ENCODE measurements at places on chromosomes 13 and 19.

GRCh38 chr19:35445826-35446593 lies 2.0 kb upstream of the FFAR2 start:
- no peak for DNase-seq

DNA sequence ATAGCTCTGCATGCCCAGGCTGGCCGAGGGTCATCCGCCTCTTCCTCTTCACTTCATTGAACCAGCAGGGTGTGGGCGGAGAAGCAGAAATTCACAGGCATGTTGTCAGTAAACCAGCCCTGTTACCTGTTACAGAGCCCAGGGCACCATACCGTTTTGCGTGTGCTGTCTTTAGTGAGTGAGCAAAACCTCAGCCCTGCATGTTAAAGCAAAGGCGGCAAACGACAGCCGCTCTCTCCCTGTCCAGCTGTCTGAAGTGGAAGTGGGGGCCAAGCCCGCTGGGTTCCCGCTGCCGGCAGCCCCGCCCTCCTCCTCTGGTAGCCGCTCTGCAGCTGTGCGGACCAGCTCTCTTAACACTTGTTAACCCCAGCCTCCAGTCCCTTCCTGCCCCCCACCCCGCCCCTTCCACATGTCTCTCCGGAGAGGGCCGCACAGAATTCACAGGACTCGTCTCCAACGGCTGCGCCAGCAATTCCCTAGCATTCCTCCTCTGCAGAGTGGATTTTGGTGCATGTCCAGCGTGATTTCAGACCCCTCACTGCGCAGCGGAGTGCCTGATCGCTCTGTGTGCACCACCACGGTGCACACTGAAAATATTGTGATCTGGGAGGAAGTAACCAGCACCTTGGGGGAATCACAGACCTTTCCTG lies 12.7 kb downstream of the KLHL26 start:
- DNase-seq, result no peak

- peak; percentile 4 for DNase-seq
Measured at GRCh38 chr13:113298043-113298945, 1.3 kb downstream of the LAMP1 start.

DNA sequence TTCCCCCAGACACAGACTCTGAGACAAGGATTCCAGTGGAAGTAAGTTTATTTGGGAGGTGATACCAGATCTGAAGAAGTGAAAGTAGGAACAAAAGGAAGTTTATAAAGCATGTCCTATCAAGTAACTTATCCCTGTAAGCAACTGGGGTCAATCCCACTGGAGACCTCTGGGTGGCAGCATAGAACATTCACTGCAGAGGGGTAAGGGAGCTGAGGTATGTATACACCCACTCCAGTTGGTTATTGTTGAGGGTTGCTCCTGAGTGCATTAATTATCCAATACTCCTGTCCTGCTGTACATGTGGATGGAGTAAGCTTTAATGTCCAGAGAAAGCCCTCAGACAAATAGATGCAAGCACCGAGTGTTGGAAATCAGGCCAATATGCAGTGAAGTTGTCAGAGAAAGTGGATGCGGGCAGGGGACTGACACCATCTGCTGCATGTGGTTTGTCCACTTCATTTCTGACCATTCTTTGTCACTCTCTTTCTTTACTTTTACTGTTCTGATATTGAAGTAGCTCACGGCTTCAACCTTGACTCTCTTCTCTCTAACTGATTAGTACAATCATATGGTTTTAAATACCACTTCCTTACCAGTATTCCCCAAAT lies 46.7 kb downstream of the NOTCH3 start:
- DNase-seq, result no peak

DNA sequence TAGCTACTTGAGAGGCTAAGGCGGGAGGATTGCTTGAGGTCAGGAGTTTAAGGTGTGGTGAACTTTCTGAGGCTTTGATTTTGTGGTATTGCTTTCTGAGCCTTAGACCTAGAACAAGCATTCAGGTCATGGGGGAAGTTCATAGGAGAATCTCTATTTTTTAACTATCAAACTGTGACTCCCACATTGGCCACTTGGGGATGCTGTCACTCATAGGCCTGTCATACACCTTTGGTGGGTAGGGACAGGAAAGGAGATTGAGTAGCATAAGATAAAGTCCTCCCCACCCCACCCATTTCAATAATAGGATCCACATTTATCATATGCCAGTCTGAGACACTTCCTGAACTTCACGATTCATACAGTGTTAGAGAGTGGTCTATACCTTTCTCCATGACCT lies 41.9 kb upstream of the PSG2 start:
- no peak for DNase-seq

GRCh38 chr13:91298060-91298459 lies 49.4 kb upstream of the MIR17HG start:
- DNase-seq, result no peak

DNA sequence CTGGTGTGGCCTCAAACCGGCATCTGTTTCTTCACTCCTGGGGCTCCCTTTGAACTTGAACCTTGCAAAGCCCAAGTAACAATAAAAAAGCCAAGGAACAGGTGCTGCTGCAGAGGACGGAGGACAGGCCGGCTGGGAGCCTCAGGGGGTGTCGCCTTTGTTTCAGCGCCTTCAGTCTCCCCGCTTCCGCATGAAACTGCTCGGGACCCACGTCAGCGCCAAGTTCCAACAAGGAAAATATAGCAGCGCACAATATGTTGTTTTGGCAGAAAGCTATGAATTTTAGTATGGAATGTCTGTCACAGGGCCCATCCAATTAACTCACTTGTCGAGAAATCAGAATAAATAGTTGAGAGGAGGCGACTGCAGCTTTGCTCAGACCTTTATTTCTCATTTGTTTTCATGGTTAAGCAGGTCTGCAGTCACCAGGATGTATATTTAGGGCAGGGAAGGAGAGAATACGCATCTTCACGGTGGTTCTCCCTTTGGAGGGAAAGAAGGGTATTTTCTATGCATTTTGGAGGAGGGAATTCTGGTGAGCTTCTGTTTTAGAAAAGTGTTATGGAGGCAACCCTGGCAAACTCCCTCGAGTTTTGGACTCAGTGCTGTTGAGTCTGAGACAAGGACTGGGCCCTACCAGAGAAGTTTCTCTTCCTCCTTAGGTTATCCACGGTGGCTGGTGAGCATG lies 34.3 kb upstream of the MEDAG start:
- DNase-seq, result no peak

- peak; percentile 80 for DNase-seq
Measured at GRCh38 chr13:24511019-24511815, 1.4 kb downstream of the PARP4 start.

DNA sequence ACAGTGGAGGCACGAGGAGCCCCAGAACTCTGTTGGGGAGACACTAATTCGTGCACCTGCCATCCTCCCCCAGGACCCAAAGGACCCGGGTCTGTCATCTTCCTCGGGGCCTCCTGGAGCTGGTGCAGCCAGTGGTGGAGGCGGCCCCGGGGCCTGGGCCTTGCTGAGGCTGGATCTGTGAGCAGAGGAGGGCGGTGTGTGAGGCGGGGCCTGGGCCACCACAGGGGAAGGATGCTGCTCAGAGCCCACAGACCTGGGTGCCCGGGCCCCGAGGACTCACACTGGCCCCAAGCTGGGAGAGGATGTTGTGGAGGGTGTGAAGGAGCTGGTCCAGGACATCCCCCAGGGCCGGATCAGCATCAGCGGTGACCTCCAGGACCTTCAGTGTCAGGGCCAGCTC lies 8.3 kb downstream of the IFNL3 start:
- DNase-seq, result no peak

- no peak for DNase-seq
Measured at GRCh38 chr19:16148443-16149229, 5.2 kb downstream of the HSH2D start.

- DNase-seq, result no peak
Measured at GRCh38 chr13:86725105-86725504, 925.9 kb upstream of the SLITRK6 start.

- DNase-seq, result no peak
Measured at GRCh38 chr19:47100290-47100689, 13.3 kb downstream of the ZC3H4 start.

GRCh38 chr19:7921967-7922835 lies 2.1 kb downstream of the SNAPC2 start:
- no peak for DNase-seq

DNA sequence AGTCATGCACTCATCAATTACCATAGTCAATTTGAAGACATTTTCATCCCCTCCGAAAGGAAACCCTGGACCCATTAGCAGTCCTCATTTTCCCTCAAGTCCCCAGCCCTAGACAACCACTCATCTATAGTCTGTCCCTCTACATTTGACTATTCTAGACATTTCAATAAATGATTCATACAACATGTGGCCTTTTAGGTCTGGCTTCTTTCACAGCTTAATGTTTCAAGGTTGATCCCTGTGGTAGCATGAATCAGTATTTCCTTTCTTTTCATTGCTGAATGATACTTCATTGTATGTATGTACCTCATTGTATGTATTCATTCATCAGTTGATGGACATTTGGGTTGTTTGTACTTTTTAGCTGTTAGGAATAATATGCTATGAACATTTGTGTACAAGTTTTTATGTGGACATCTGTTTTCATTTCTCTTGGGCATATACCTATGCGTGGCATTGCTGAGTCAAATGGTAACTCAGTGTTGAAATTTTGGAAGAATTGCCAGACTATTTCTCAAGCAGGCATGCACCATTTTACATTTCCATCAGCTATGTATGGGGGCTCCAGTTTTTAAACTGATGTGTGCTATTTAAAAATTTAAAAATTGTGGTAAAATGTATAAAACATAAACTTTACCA lies 18.4 kb downstream of the SPATA13 start:
- no peak for DNase-seq

DNA sequence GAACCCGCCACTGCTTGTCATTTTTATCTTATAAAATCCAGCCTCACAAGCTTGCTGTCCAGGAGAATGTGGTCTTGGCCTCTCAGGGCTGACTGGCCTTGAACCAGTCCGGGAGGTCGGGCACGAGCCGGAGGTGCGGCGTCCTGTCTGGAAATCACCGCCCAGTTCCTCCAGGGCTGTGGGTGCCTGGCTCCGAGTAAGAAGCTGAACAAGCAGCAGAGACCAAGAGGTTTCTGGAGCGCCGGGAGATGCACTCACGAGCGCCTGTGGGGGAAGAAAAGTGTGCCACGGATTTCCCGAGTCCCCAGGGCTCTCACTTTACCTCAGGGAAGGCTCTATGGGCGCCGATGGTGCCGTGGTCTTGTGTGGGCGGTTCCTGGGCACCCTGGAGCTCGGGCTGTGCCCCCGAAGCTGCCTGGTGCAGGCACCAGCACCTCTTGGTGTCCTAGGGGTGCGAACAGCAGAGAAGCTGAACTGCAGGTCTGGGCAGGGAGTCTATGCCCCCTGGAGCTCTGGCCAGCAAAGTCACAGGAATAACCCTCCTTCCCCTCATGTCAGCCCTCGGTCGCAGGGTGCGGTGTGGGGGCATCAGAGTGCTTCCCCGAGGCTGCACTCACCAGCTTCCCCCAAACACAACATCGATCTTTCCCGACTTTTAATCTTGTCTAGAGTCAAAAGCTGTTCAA lies 50.0 kb downstream of the GAS6 start:
- DNase-seq, result peak; percentile 66

GRCh38 chr13:94435604-94436226 lies 43.8 kb downstream of the DCT start:
- DNase-seq, result peak; percentile 3

- DNase-seq, result no peak
Measured at GRCh38 chr13:73677048-73677601, 457.1 kb downstream of the KLF12 start.

DNA sequence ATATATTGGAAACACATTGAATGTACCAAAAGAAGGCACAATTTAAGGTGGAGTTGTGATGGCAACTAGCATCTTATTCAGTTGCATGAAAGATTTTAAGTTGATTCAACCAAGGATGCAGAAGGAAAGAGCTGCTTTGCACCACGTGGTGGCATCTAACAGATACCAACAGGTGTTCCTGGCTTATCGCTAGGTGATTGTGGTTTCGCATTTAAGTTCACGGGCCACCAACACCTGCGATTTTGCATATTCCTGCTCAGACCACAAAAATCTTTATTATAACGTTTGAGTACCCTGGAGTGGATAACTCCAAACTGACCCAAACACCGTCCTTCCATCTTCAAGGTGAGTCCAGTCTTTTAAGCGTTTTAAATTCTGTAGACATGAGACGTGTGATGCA lies 45.3 kb downstream of the RGCC start:
- DNase-seq, result no peak

GRCh38 chr13:73036566-73036965 lies 22.2 kb upstream of the KLF5 start:
- no peak for DNase-seq

- DNase-seq, result no peak
Measured at GRCh38 chr13:27293076-27293691, 22.6 kb downstream of the RASL11A start.

- no peak for DNase-seq
Measured at GRCh38 chr19:41551212-41551610, 24.8 kb upstream of the CEACAM21 start.

DNA sequence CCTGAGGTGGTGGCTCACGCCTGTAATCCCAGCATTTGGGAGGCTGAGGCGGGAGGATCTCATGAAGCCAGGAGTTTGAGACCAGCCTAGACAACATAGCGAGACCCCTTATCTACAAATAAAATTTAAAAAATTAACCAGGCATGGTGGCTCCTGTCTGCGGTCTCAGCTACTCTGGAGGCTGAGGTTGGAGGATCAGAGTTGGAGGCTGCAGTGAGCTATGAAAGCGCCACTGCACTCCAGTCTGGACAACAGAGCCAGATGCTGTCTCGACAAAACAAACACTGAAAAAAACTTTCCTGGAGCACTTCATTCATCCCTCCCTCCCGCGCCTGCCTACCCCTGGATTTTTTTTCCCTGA lies 665 bp upstream of the ATG4D start:
- no peak for DNase-seq

DNA sequence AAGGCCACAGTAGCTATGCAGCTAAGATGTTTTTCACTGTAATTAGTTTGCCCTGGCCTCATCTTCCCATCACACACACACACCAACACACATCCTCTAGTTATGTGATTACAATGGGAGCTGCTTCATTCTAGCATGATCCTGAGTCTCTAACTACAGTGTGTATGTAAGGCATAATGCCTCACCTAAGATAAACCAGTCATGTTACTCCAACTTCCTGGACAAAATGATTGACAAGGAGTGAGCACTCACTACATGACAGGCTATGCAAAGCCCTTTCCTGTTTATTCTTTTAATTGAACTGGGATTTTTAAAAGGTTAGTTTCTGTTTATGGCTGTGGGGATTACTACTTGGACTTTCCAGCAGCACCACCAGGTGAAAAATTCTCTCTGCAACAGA lies 400.8 kb upstream of the ATXN8OS start:
- DNase-seq, result no peak

GRCh38 chr19:30878495-30878894 lies 470.7 kb downstream of the TSHZ3 start:
- DNase-seq, result no peak

DNA sequence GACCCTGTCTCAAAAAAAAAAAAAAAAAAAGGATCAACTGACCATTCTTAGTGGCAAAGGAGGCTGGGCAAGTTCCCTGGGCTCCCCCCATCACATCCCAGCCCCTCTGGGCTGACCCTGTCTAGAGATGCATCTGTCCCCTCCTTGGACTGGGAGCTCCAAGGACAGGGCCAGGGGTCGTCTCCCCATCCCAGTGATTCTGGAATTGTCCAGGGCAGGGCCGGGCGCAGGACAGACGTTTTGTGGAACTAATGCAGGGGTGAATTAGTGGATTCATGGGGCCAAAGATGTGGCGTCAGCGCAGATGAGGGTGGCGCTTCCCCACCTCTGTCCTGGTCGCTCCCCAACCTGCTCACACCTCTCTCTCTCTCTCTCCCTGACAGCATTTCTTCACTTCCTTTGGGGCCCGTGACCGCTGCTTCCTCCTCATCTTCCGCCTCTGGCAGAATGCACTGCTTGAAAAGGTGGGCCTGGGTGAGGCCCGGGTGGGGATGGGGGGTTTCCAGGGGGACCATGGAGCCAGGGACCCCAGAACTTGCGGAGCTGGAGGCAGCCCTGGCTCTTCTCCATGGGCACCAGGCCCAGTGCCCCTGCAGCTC lies 11.1 kb downstream of the GRAMD1A start:
- DNase-seq, result peak; percentile 38

GRCh38 chr13:92590503-92590908 lies 636.1 kb upstream of the GPC6 start:
- peak; percentile 68 for DNase-seq
